COR-L47 (cell line): ENCODE measurements at places on chromosomes 16 and 17.

- no peak for DNase-seq
These were observed 230.4 kb downstream of the PARN start for GRCh38 chr16:14399378-14400284.

DNA sequence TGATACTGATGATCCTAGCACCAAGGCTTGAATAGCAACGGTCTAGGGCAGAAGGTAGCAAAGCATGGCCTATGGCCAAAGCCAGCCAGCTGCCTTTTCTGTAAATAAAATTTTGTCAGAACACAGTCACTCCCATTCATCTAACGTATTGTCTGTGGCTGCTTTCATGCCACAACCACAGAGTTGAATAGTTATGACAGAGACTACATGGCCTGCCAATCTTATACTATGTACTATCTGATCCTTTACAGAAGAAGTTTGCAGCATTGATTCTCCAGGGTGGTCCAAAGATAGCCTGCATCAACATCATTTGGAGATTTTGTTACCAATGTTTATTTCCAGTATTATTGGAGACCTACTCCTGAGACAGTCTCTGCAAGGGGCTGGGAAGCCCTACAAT lies 19.9 kb upstream of the MMD start:
- no peak for DNase-seq

GRCh38 chr17:77933777-77934398 lies 24.6 kb upstream of the TNRC6C start:
- DNase-seq, result no peak

GRCh38 chr16:74729783-74730683 lies 29.4 kb upstream of the MLKL start:
- no peak for DNase-seq

DNA sequence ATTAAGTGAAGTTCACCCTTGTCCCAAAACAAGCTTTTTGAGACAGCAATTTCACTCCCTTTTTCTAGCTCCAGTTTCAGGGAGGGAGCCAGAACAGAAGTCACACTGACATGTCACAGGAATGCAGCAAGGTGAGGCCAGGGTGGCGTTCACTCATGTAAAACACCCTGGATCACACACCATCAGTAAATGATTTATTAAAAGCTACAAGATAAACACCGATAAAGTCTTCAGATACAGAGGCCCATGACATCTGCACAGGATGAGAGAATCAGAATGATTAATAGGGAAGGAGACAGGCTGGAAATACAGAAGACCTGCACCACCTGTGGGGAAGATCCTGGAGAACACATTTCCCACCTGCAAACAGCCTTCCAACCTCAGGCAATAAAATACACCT lies 77.5 kb upstream of the DYNLRB2 start:
- DNase-seq, result no peak

- DNase-seq, result no peak
These were observed 47.5 kb downstream of the RNF213 start for GRCh38 chr17:80307994-80308691.

DNA sequence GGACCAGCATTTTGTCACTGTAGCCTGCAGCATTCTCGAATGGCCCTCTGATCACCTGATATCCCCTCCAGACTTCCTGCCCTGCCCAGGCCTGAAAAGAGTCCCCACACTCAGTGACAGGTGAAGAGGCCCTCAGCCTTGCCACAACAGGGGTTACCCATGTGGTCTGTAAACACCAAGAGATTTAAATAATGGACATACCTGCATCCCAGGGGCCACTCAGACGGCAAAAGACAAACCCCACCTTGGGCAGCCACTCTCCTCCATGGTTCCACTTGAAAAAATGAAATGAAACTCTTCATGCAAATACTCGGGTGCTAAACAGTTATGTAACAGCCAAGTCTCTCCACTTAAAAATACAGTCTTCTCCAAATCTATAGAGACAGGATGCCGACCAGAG lies 22.9 kb upstream of the PECAM1 start:
- no peak for DNase-seq

- no peak for DNase-seq
These were observed 834.0 kb downstream of the CDH11 start for GRCh38 chr16:64287655-64288528.

- DNase-seq, result no peak
These were observed 6.5 kb downstream of the ERCC4 start for GRCh38 chr16:13926464-13926863.

- DNase-seq, result peak; percentile 31
These were observed 473 bp downstream of the SUPT6H start for GRCh38 chr17:28662527-28662829.

DNA sequence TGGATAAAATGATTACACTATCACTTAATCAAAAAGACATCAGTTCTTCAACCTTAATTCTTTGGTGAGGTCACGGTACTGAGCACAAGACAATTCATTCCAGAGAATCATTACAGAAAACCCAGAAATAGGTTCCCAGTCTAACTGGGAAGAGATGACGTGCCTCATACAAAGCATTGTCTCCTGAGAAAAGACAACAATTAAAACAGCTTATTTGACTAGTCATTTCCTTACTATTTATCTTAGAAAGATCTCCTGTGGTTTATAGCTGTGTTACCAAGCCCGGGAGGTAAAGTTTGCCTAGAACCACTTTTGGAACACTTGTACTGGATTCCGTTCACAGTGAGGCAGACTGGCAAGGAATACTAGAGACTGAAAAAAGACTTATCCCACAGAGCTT lies 5.1 kb downstream of the PHF12 start:
- DNase-seq, result no peak

- no peak for DNase-seq
These were observed 232.1 kb upstream of the CACNG5 start for GRCh38 chr17:66602659-66603384.

- no peak for DNase-seq
These were observed 2.5 kb downstream of the DCAKD start for GRCh38 chr17:45048795-45049563.

DNA sequence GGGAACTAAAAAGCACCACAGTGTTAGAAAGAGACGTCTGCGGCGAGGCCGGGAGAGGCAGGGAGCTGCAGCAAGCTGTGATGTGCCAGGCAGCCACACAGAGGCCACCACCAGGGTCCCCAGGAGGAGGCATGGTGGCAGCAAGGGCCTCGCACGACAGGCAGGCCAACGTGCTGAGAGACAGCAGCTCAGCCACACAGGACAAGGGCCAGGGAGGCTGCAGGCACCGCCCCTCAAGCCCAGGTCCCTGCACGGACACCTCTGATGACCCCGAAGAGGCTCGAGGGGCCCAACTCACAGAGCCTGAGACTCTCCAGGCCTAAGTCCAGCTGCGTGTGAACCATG lies 5.7 kb downstream of the HAGH start:
- DNase-seq, result no peak

DNA sequence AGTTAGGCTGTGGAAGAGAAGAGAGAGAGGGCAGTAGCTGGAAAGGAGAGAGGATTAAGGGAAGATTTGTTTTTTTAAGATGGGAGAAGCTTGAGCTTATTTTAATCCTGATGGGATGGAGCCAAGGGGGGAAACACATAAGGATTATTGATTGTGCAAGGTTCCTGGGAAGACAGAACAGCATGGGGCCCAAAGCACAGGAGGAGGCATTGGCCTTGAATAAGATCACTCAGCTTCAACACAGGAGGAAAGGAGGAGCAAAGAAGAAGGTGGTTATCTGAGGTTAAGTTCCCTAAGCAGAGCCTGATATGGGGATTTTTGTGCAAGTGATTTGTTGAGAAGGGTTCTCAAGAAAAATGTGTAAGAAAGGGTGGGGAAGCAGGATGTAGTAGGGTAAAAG lies 169.8 kb downstream of the ABCC12 start:
- DNase-seq, result no peak

DNA sequence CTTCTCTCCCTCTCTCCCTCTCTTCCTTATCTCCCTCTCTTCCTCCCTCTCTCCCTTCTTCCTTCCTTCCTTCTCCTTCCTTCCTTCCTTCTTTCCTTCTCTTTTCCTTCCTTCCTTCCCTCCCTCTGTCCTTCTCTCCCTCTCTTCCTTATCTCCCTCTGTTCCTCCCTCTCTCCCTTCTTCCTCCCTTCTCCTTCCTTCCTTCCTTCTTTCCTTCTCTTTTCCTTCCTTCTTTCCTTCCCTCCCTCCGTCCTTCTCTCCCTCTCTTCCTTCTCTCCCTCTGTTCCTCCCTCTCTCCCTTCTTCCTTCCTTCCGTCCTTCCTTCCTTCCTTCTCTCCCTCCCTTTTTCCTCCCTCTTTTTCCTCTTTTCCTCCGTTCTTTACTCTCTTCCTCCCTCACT lies 38.6 kb downstream of the HS3ST4 start:
- DNase-seq, result no peak

DNA sequence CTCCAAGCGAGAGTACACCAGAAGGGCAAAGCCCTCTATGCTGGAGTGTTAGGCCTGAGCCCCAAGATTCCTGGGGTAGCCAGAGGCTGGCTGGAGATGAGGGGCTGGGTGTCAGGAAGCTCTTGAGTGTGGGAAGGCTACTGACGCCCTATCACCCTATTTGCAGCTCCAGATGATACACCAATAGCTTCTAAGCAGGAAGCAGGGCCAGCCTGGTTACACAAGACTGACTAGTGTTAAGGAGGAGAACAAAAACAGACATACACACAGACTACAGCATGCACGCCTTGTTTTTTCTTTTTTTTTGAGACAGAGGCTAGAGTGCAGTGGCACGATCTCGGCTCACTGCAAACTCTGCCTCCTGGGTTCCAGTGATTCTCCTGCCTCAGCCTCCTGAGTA lies 15.9 kb downstream of the POLR3K start:
- DNase-seq, result no peak

- DNase-seq, result no peak
These were observed 478.0 kb downstream of the SLC39A11 start for GRCh38 chr17:72614476-72614870.

GRCh38 chr16:66927918-66928649 lies 2.7 kb upstream of the RRAD start:
- DNase-seq, result no peak

GRCh38 chr17:1312261-1312870 lies 32.9 kb downstream of the TRARG1 start:
- no peak for DNase-seq

GRCh38 chr17:17448076-17448475 lies 28.7 kb upstream of the MED9 start:
- no peak for DNase-seq

- DNase-seq, result peak; percentile 93
These were observed 18.4 kb downstream of the HS3ST6 start for GRCh38 chr16:1899641-1900451.

DNA sequence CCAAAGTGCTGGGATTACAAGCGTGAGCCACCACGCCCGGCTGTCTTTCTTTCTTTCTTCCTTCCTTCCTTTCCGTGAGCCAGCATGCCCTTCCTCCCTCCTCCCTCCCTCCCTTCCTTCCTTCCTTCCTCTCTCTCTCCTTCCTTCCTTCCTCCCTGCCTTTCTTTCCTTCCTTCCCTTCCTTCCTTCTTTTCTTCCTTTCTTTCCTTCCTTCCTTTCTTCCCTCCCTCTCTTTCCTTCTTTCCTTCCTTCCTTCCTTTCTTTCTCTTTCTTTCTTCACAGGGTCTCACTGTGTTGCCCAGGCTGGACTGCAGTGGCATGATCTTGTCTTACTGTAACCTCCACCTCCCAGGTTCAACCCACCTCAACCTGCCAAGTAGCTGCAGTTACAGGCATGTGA lies 50.7 kb upstream of the PLCG2 start:
- no peak for DNase-seq

DNA sequence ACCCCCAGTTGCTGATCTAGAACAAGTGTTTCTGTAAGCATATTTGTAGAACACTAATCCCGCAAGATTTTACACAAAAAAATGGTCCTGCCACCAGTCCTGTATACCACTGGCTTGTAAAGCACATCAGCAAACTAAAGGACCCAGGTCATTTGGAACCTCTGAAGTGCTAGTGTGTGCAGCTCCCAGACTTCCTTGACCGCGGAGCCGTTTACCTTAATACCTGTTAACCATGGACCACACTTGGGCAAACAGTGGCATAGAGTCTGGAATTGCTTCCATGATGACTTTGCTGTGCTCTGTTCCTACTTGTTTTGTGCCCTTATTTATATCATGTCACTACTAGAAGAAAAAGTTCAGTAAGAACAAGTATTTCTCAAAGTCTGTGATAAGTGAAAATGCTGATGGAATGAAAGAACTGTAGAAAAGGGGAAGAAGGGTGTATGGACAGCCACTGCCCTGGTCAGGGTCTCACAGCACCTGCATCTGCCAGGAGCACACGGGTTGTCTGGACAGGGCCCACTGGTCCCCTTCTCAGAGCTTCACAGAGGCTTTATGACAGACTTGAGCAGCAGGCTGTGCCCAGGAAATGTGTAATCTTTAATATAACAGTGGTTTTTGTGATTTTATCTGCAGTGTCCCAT lies 29.3 kb downstream of the ALDH3A2 start:
- no peak for DNase-seq

DNA sequence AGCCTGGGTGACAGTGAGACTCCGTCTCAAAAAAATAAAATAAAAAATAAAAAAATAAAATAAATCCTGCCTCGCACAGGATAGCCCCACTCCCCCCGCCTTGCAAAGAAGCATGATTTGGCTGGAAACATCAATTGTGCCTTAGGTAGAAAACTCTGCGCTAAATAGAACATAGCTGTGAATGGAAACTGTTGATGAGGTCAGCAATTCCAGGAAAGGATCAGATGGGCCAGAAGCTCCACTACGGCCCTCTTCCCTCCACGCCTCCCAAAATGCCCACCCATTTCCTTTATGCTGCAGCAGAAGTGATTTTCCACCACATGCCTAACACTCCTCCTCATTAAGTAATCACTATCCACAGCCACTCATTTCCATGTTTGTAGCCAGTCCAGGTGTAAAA lies 473.4 kb downstream of the XYLT1 start:
- no peak for DNase-seq

- peak; percentile 6 for DNase-seq
These were observed 90.5 kb downstream of the PRKCA start for GRCh38 chr17:66392783-66393437.

DNA sequence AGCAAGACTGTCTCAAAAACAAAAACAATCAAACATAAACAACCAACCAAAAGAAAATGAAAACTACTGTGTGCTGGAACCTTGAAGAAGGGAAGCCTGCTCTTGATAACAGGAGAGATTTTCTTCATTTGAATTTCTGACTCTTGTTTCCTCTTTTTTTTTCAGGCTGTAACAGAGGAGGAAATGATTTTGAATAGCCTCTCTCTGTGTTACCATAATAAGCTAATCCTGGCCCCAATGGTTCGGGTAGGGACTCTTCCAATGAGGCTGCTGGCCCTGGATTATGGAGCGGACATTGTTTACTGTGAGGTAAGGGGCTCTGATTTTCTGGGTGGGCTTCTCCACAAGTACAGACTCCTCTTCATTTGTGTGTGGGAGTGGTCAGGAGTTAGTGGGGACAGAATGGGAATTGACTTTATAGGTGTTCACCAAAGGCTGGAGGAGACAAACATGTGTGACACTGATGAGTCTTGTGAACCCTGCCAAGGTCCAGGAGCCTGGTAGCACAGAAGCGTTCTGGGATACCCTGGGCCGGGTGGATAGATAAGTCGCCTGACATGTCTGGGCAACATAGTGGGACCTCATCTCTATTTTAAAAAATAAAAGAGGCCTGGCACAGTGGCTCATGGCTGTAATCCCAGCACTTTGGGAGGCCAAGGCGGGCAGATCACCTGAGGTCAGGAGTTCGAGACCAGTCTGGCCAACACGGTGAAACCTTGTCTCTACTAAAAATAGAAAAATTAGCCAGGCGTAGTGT lies 14.9 kb downstream of the DUS2 start:
- no peak for DNase-seq
